ENCODE measurements at places on chromosomes 16 and 17.

GRCh38 chr16:69397821-69398521 lies 12.2 kb upstream of the TERF2 start:
- DNase-seq = no peak

DNA sequence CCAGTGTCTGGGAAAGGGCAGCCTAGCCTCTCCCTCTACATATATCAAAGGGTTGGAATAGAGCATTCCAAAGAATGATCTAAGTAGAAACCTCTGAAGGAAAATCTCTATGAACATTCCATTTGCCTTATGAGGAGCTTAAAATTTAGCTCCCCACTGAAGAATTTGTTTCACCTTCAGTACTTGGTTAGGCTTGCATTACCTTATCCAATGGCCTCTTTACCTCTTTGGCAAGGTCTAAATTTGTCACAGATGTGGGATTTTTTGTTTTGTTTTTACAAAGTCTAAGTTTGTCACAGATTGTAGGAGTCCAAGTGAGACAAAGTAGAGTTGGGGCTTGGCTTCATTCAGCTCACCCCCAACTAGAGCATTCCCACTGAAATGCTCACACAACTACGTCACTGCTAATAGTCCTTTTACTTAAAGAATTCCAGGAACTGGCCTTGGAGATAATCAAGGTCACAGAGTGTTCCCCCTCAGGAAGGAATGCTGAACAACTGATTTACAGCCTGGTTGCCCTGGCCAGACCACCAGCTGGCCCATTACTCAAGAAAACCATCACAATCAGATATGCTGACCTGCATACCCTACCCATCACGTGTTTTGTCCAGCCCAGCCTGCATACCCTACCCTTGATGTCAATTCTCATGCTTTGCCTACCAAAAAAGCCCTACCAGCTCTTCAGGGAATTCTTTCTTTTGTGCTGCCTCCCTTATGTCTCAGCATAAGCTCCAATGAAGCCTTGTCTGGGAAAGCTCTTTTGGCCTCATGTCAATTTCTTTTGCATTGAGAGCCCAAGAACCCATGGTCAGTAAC lies 26.5 kb upstream of the PPM1D start:
- no peak for DNase-seq

DNA sequence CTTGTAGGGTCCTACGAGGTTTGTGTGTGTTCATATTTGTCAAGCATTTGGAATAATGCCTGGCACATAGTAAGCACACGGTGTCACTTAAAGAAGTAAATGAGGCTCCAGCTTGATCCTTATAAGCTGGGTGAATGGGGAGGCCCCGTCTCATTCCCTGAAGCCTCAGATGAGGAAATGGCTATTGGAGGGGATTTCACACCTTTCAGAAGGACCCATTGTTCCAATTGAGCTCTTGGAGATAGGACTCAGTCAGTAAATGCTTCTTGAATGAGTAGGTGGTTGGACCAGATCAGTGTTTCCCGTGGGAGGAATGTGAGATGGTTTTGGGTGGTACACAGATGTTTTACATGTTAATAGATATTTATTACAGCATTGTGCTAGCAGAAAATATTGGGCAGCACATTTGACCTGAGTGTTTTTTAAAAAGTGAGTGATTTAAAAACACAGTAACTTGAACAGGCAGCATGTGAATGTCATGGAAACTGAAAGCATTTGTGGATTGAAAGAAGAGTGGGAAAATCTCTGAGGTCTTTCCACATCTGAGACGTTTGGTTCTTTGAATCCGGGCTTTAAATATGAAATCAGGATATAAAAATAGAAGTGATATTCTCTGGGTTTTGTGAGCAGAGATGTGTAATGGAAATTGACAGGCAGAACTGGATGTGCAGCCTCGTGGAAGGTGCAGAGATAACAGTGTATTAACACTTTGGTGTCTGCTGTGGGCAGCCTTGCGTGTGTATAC lies 36.4 kb upstream of the ARHGAP17 start:
- DNase-seq = no peak

GRCh38 chr16:55240888-55241287 lies 83.1 kb upstream of the IRX6 start:
- no peak for DNase-seq

- DNase-seq = no peak
Measured at GRCh38 chr16:48542020-48542473, 67.9 kb downstream of the N4BP1 start.

GRCh38 chr16:88628512-88628974 lies 9.8 kb upstream of the IL17C start:
- DNase-seq = no peak

DNA sequence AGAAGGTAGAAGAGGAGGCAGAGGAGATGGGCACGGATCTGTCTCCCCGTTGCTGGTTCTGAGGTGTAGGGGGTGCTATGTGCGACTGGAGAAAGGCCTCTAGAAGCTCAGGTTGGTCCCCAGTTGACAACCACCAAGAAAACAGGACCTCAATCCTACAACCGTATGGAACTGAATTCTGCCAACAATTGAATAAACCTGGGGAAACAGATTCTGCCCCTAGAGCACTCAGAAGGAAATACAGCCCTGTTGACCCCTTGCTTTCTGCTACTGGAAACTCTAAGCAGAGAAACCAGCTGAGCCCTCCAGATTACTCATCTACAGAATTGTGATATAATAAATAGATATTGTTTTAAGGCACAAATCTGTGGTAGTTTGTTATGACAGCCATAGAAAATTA lies 313.0 kb upstream of the GOT2 start:
- no peak for DNase-seq

DNA sequence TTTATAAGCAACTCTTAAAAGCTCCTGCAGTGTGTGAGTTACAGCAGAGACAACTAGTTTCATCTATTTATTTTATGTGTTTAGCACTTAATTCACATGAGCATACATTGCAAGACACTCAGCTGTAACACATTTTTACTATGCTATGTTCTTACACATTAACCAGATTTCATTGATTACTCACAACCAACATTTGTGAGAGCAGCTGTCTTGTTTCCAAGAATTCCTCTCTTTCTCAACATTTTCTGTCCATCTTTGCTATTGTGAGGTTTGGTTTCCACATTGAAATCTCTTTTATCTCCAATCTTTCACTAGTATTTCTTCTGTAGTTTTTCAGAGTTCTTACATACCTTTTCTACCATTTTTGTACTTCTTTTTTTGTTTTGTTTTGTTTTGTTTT lies 51.2 kb downstream of the COPRS start:
- no peak for DNase-seq

- DNase-seq = no peak
Measured at GRCh38 chr17:37090941-37091340, 142.2 kb downstream of the AATF start.

DNA sequence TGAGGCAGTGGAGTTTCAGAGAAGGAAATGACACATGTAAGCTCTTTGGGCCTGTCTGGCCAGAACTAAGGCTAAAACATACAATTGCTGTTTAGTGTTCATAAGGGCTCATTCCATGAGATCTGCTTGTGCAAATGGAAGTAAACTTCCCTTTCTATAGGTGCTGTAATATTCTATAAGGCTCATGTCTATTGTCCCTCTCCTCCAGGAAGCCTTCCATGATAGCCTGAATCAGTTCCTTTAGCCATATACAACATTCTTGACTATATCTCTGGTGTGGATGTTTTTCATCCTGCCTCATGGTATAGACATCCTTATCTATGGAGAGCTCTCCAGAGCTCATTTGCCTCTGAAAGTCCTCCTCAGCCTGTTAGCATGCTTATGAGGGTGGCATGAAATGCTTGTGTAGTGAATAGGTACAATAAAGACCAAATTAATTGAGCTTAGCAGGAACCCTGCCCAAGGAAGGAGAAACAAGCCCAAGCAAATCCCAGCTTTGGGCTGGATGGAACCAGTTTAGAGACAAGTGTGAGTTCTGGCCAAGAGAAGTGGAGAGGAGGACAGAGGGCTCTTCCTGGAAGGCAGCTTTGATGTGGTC lies 1.6 kb upstream of the ETV4 start:
- DNase-seq = no peak

DNA sequence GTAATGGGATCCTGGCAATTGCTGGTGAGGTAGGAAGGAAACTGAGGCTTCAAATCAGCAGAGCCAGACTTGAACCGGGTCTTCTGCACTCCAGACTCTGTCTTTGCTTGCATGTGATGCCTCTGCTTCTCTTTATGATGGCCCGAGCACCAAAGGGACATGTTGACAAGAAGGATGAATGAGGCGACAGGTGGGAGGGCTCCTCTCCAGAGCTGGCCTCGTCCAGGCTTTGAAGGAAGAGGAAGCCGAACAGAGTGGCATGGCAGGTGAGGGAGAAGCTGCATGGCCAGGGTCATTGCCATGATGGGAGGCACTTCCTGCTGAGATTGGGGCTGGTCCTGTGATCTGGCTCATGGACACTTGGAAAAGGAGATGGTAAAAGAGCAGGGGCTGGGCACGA lies 40.8 kb downstream of the AKAP1 start:
- no peak for DNase-seq

DNA sequence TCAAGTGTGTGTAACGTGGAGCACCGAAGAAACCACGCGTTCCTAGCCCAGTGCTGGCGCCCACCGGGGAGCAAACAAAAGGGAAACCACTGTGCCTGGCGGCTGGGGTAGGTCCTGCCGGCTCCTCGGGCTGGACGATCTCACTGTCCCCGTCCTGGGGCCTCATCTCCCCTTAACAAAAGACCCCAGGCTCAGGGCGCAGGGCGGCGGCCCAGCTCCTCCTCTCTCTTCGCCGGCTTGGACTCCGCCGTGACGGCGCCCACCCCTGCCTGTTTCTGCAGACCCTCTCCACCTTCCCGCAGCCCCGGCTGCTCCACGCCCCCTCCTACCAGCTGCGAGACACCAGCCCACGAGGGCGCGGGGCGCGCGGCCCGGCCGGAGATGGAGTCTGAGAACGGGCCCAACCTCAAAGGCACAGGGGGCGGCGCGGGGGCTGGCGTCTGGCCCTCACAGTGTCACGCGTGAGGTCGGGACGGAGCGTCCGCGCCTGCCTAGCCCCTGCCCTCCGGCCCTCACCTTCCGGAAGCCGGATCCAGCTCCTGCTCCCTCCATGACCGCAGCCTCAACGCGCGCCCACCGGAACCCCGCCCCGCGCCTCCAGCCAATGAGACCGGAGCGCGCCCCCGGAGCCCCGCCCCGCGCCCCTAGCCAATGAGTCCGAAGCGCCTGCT lies at the start of gene CENPX:
Gene CENPX (minus strand): TSS at position 569 of the 671 bp plus-strand sequence. CDS start 17 bp downstream, at position 552.
- no peak for DNase-seq

GRCh38 chr16:10751291-10751697 lies 7.7 kb downstream of the NUBP1 start:
- no peak for DNase-seq

DNA sequence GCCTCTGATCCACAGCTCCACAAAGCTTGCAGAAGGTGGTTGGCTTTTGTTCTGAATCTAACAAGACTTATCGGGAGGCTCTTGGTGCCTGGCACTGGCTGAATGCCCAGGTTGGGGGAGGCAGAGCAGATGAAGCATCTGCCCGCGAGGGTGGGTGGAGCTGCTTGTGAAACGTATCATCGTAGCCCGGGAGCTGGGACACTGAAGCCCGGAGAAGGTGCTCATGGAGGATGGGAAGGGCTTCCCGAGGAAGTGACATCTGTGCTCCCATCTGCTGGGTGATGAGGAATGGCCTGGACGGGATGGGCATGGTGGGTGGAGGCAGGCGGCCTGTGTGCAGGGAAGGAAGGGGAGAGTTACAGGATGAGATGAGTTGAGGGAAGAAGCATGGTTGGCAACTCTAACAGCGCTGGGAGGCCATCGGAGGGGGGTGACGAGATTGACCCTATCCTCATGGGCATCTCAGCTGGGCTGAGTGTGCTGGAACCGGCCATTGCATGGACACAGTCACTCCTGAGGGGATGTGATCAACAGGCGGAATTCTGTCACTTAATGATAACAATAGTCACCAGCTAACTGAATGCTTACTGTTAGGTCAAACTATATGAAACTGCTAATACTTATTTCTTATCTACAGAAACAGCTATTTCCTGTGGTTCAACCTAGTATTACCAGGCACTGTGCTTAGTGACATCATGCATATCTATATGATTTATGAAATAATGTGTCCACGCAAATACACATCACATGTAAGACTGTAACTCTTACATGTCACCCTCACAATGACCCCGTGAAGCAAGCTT lies 102.7 kb downstream of the ABCC6 start:
- no peak for DNase-seq

- no peak for DNase-seq
Measured at GRCh38 chr16:80680839-80681238, 123.6 kb downstream of the CDYL2 start.

GRCh38 chr17:34981538-34982241 lies 1.4 kb downstream of the LIG3 start:
- no peak for DNase-seq

GRCh38 chr16:88117476-88117868 lies 166.2 kb downstream of the BANP start:
- no peak for DNase-seq

DNA sequence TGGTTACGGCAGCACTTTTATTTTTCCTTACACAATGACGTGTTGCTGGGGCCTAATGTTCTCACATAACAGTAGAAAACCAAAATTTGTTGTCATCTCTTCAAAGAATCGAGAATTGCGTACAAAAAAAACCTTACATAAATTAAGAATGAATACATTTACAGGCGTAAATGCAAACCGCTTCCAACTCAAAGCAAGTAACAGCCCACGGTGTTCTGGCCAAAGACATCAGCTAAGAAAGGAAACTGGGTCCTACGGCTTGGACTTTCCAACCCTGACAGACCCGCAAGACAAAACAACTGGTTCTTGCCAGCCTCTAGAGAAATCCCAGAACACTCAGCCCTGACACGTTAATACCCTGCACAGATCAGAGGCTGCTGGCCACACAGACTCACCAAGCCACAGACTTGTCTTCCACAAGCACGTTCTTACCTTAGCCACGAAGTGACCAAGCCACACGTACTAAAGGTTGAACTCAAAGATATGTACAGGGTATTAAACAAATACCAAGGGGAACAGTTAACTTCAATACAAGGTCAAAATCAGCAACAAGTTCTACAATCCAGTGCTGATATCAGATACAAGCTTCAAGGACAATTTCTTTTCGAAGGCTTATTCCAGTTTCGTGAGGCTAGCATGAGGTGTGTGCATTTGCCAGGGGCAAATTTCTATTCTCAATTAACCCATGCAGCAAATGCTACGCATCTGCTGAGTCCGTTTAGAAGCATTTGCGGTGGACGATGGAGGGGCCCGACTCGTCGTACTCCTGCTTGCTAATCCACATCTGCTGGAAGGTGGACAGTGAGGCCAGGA lies 2.4 kb downstream of the ACTG1 start:
- DNase-seq = no peak
